LoVo (cell line): ENCODE measurements at places on chromosomes 1 and 21.

DNA sequence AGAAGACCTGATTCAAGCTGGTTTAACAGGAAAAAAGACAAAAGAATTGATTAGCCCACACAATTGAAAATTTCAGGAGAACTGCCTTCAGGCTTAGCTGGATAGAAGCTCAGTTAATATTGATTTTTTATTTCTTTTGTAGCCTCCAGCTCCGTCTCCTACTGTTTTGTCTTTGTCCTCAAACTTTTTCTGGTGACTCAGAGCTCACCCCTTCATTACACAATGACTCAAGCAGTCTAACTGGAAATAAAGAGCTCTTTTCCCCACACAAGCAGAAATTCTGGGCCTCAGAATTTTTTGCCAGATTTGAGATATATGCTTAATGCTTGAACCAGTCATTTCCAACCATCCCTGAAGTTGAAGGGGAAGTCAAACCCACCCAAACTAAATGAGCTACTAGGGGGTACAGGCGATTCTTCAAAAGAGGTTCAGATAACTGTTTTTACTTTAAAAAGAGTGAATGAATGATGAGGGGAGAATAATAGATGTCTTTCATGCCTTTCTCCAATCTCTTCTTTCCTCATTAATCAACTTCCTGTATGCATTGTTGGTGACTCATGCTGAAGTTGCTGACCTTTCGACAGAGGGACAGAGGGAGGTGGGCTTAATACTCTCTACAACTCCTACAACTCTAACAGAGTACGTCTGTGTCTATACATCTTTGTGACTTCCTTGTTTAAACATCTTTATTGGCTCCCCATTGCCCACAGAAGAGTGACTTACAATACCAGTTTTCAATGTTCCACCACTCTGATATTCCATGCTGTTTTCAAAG lies 6.2 kb upstream of the ACP6 start:
- DNase-seq = no peak

DNA sequence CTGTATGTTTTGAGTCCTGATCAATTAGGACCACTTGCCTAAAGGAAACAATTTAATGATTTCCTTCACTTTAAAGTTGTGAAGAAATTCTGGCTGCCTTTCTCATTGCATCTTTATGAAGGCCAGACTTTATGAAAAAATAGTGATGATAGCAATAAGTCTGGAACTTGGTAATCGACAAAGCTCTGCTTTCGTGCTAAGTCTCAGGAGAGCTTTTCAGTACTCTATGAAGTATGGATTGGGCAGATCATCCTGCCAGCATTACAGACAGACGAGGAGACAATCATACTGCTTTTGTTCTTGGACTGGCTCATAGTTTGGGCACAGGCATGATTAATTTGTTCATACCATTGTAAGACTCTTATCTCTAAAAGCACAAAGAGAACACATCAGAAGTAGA lies 45.5 kb upstream of the KCNJ15 start:
- no peak for DNase-seq

DNA sequence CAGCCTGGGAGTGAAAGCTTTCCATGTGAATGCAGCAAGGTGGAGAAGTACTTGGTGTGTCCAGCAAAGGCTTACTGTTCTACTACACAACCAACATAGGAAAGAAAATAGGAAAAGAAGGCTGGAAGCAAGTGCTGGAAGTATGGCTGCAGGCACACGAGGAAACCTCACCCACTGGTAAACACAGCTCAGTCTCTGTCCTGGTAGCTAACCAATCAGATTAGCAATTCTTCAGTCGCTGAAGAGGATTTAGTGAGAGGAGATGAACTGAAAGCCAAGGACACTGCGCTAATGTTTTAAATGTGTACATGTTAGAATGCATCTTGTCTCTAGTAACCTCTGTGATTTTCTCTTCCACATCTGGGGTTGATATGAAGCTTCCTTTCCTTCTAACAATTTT lies 36.2 kb upstream of the CACHD1 start:
- no peak for DNase-seq

DNA sequence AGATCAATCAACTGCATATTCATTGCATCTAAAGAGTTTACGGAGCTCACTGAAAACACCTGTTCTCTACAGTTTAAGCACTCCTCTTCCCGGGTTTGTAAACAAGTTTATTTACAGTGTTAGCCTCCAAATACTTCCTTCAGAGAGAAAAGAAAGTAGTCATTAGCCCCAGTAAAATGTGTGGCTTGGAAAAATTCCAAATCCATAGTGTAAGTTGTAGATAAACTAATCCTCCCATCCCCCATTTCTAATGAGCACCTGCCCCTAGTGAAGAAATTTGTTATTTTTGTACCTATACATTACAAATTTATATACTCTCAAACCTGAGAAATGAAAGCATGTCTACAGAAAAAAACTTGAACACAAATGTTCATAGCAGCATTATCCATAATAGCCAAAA lies 21.9 kb downstream of the PUM1 start:
- no peak for DNase-seq

DNA sequence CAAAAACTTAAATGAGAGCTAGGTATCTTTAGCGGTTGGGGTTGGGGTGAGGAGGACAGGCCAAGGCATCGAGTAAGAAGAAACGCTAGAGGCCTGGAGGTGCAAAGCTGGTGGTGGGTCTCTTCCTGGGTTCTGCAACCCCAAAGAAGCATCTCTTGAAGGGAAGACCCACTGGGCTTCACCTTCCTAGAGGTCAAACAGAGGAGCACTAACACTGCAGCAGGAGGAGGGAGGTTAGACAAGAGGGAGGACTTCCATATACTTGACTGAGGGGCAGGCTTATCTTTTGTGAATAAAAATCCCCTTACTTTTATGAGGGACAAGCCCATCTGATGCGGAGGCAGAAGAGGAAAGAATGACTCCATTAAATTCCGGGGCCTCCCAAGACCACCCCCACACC lies 2.5 kb downstream of the MEX3A start:
- no peak for DNase-seq

GRCh38 chr1:243730487-243731150 lies 119.4 kb downstream of the AKT3 start:
- no peak for DNase-seq

GRCh38 chr21:27290028-27290427 lies 323.1 kb upstream of the ADAMTS5 start:
- no peak for DNase-seq

- DNase-seq = no peak
These were observed 88.1 kb downstream of the TM2D1 start for GRCh38 chr1:61636814-61637213.

DNA sequence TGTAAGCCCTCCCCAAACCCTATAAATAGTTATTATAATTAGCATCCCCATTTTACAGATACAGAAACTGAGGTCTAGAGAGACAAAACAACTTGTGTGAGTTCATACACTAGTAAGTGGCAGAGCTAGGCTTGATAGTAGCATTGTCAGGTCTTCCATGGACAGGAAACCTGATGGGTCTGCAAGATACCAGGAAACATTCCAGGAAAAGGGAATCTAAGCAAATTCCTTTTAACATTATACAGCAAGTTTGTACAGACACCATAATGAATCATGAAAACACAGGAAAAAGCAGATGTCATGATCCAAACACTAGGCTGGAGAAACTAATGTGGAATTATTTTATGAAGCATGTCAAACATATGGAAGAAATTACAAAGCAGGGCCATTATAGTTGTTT lies 89.1 kb upstream of the KCNK2 start:
- DNase-seq = no peak

DNA sequence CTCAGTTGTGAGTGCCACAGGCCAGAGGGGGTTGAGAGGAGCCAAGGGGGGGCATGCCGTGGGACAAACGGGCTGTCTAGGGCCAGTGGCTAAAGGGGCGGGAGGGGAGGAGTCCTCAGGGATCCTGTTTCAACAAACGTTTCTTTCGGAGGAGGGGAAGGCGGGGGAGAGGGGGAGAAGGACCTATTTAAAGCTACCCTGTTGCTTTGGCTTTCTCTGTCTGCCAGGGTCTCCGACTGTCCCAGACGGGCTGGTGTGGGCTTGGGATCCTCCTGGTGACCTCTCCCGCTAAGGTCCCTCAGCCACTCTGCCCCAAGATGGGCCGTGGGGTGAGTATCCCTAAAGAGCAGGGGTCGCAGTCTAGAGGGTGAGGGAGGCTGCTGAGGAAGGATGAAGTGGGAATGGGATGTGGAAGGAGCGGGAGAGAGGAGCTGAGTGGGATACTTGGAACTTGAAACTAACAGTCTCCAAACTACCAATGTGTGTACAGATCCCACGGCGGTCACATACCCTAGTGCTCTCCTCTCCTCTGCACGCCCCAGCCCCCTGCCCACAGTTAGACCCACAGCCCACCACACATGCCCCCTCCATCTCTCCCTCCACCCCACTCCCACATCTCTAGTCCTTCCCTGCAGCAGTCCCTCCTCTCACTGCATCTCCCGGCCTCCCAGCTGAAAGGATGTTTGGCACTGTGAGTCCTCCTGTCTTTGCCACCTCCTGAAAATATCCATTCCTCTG lies at the start of gene ATP1A2:
Gene ATP1A2, plus strand, starts transcription at position 215 of the 738 bp plus-strand sequence. Its CDS starts 103 bp downstream, at position 318.
- DNase-seq = no peak

GRCh38 chr1:39170731-39171667 lies 33.5 kb upstream of the MACF1 start:
- no peak for DNase-seq

GRCh38 chr21:28338701-28339305 lies 653.9 kb downstream of the LTN1 start:
- no peak for DNase-seq

DNA sequence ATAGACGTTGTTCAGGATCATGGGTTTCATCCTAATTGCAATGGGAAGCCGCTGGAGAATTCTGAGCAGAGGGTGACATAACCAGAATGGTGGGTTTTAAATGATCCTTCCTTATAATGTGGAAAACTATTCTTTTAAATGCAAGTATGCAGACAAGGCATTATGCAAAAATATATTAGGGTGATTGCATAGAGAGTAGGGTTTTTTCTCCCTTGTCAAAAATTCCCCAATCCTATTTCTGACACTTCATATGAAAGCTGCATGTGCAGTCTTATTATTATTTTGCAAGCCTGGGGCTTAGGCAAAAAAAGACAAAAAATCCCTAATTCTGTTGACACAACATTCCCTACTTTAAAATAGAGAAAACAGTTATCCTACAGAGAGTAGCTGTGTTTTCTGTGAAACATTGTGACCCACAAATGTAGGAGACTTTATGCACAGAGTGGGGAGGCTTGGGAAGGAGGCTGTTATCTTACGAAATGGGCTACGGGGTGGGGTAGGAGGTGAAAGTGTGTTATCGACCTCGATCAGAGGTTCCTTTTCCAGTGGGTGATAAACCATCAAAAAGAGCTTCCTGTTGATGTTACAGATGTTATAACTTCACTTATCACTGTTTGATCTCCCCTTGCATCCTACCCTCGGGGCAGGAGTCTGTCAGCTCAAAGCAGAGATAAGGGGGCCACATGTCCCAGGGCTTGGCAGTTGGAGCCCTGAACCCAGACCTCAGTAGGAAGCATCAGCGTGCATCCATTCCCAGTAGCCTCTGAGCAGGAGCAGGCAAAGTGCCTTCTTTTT lies 27.2 kb downstream of the RHEX start:
- DNase-seq = no peak

DNA sequence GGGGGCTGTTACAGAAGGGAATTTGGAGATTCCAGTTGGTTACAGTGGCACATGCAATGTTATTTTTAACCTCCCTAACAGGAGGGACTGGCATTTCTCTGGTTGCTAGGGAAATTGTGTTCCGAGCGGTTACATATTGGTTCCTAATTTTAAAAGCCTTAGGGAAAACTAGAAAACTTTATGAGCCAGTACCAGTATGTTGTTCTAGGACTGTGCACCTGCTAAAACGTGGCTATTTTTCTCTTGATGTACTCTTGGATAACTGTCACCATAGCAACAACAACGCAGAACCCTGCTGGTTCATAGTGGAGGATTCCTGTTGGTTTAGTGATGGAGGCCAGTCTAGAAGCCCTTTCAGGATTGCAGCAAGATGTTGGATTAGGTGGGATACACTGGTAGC lies 68.9 kb upstream of the PGBD5 start:
- no peak for DNase-seq

GRCh38 chr1:176880955-176881595 lies 283.4 kb downstream of the ASTN1 start:
- peak; percentile 58 for DNase-seq

- no peak for DNase-seq
These were observed 16.1 kb downstream of the FH start for GRCh38 chr1:241503444-241503843.

GRCh38 chr1:203124546-203125317 lies 2.8 kb upstream of the ADORA1 start:
- no peak for DNase-seq

- DNase-seq = no peak
These were observed 89.2 kb downstream of the HHAT start for GRCh38 chr1:210417881-210418280.

DNA sequence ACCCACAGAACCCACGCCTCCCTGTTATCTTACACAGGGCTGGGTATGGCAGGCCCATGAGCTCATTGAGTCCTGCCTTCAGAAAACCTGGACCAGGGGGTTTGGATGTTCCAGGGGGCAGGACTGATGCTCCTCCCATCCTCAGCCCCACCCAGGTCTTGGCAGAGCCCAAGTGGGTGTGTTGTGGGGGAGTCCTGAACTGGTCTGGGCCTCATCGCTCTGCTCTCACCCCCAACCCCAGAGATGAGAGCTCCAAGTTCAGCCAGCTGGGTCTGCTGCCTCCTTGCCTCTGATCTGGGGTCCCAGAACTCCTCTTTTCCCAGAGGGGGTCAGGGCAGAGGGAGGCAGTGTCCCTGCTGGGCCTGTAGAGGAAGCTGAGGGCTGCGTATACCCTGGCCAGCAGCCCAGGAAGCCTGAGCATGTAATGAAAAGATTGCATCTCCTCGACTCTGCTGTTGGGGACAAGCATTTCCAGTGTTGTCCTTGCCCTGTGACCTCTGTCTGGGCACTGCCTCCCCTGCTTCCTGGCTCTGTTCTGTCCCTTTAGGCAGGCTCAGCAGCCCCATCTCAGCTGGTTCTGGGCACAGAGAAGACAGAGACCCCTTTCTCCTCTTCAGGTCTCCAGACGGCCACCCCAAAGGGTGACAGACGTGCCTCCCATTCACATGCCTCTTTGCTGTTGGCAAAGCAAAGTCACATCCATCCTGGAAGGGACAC lies 54.7 kb upstream of the EPS8L3 start:
- no peak for DNase-seq

GRCh38 chr21:32307706-32308105 lies 9.1 kb downstream of the MRAP start:
- DNase-seq = no peak

- DNase-seq = no peak
These were observed 229.6 kb upstream of the PLD5 start for GRCh38 chr1:242754125-242754524.

GRCh38 chr1:6116137-6116536 lies 64.0 kb downstream of the CHD5 start:
- DNase-seq = no peak

GRCh38 chr1:53093778-53094532 lies 31.9 kb downstream of the PODN start:
- DNase-seq = no peak
